Keratinocyte (primary cell): ENCODE measurements at places on chromosomes 12 and 14.

GRCh38 chr12:15931590-15932053 lies 20.5 kb downstream of the DERA start:
- no peak for DNase-seq

GRCh38 chr14:88346048-88346639 lies 23.1 kb upstream of the KCNK10 start:
- no peak for DNase-seq

- DNase-seq = no peak
Measured at GRCh38 chr14:69859591-69859990, 19.6 kb upstream of the SMOC1 start.

DNA sequence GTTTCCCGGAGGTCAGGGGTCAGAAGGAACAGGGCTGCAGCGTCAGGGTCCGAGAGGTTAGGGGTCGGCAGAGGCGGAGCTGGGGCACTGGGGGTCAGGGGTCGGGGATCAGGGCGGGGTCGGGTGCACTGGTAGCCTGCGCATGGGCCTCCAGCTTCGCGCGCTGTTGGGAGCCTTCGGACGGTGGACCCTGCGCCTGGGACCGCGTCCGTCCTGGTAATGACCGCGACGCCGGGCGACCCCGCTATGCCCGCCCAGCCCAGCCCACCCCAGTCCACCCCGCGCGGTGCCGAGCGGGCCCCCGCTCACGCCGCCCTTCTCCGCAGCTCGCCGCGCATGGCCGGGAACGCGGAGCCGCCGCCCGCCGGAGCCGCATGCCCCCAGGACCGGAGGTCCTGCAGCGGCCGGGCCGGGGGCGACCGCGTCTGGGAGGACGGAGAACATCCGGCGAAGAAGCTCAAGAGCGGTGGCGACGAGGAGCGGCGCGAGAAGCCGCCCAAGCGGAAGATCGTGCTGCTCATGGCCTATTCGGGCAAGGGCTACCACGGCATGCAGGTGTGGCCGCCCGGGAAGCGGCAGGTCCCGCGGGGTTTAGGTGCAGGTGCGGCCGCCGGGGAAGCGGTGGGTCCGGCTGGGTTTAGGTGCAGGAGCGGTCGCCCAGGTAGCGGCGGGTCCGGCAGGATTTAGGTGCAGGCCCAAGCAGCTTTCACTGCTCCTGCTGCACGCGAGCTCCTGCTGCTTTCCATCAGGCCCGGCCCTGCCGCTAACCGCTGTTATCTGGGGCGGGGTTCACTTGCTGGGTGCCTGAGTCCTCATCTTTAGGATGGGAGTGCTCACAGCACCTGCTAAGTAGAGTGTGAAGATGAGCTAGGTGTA lies 743 bp downstream of the PUS1 start:
- no peak for DNase-seq

DNA sequence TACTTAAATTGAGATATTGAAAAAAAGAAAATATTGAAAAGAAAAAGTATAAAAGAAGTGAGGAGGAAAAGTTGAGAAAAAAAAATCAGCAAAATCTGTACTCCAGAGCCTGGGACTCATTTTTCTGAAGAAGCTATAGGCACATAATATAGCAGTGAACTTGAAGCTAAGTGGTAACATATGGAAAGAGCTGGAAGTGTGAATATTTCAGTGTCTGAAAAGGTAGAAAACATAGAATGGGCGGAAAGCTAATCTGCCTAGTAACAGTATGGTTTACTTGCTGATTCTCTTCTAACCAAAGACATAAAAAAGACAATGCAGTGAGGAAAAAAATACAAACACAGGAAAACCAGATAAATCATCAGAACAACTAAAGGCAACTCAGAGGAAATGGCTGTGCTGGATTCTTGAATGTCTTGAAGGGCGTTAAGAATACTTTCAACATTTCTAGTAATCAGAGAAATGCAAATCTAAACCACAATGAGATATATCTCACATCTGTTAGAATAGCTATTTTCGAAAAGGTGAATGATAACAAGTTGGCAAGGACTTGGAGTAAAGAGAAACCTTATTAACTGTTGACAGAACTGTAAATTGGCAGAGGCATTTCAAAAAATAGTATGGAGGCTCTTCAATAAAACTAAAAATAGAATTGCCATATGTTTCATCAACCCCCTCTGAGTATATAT lies 784.6 kb downstream of the LRFN5 start:
- DNase-seq = no peak

DNA sequence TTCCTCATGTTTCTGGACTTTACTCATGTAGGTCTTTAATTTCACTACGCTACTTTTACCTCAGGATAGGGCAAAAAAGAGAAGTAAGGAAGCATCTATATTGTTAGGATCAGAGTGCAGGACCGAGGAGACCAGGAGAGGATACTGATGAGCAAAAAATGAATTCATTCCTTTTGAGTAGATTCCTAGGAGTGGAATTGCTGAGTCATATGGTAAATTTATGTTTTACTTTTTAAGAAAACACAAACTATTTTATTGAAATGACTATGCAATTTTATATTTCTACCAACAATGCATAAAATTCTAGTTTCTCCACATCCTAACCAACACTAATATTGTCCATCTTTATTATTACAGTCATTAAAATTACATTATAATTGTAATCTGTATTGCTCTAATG lies 50.8 kb upstream of the GARIN6 start:
- no peak for DNase-seq

DNA sequence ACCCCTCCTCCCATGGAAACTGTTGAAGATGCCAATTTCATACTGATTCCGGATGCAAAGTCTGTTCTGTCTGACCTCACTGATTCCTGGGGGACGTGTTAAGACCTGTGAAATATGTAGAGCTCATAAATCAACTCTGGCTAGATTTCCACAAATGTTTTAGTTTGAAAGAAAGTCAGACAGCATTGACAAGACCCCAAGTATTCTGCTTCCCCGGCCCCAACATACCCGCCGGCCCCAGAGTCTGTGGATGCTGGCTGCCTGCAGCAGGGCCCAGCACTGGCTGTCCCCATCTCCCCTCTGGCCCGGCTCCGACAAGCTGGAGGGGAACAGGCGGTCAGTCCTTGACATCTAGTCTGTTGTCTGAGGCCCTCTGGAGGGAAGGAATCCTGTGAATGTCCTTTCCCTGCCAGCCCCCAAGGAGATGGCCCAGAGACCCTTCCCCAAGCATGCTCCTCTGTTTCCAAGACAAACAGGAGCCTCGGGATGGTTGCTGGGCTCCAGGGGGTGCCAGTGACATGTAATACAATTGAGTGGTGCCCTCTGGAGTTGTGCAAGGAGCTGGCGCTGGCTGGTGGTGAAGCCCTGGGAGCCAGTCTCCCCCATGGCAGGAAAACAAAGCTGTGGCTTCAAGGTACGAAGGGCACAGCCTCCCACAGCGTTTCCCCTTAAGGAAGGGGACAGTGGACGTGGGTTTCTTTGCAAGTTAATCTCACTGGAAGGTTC lies 22.3 kb downstream of the FBLN5 start:
- DNase-seq = no peak

DNA sequence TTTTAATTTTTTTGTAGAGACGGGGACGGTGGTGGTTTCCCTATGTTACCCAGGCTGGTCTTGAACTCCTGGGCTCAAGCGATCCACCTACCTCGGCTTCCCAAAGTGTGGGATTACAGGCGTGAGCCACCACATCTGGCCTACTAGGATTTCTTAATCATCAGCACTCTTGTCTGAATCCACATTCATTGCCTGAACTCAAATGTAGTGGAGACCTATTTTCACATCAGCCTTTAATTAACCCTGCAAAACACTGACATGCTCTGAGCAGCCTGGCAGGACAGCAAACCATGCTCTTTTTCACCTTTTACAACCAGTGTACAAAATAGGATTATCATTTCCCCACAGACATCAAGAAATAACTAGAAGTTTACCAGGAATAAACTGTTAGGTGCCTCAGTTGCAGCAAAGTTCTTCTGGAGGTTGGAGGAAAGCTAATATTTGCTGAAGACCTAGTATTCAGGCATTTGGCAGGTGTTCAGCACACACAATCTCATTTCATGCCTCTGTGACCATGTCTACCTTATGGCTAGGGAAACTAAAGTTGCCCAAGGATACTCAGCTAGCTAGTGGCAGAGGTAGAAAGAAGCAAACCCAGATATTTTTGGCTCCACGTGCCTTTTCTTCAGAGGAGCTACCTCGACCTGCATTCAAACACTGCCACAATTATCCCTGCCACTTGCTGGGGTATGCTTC lies 37.7 kb downstream of the CFL2 start:
- DNase-seq = no peak

- DNase-seq = no peak
Measured at GRCh38 chr12:51820526-51821439, 27.7 kb downstream of the FIGNL2 start.

- no peak for DNase-seq
Measured at GRCh38 chr12:87690236-87690810, 338.9 kb downstream of the C12orf50 start.

- no peak for DNase-seq
Measured at GRCh38 chr14:34629344-34629656, 648 bp downstream of the SNX6 start.

- no peak for DNase-seq
Measured at GRCh38 chr12:113420996-113421595, 1.1 kb upstream of the SDSL start.

DNA sequence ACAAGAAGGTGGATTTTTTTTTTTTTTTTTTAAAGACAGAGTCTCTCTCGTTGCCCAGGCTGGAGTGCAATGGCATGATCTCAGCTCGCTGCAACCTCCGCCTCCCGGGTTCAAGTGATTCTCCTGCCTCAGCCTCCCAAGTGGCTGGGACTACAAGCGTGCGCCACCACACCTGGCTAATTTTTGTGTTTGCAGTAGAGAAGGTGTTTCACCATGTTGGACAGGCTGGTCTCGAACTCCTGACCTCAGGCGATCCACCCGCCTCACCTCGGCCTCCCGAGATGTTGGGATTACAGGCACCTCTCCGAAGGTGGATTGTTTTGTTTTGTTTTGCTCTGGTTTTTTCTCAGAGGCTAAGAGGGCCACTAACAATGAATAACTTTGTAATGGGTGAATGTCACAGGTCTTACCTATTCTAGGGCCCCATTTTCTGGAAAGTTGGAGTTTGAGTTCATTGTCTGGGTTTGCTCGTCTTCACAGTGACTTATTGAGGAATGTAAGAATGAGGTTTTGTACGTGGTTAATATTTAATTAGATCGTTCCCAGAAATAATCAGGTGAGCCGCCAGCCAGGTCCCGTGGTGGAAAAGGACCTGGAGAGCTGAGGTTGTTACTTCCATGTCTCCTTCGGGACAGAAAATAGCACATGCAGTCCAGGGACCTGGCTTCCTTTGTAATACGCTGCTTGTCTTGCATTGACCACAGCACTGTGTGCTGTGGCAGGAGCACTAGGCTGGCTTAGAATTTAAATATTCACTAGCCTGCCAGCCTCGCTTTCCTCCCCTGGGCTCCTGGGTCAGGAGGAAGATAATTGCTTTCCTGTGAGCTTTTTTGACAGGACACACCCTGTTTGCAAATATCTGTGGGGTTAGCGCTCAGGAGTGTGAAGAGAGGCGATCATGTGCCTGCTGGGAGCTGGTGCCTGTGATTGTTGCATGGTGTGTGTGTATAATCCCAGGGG lies 2.3 kb downstream of the HIP1R start:
- no peak for DNase-seq

DNA sequence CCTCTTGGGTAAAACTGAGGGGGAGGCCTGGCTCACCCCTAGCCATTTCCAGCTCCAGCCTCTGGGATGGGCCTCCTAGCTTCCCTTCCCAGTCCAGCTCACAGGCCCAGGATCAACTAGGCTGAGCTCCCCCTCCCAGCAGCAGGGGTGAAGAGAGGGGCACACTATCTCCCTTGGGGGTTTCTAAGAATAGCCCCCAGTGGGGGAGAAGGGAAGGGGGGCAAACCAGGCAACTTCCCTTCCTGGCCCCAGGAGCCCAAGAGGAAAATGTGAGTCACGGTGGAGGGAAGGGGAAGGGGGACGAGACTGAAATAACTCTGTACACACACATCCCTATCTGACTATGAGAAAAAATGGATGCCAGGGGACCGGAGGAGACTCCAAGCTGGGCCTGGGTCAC lies 9.0 kb downstream of the ADCY6 start:
- no peak for DNase-seq

DNA sequence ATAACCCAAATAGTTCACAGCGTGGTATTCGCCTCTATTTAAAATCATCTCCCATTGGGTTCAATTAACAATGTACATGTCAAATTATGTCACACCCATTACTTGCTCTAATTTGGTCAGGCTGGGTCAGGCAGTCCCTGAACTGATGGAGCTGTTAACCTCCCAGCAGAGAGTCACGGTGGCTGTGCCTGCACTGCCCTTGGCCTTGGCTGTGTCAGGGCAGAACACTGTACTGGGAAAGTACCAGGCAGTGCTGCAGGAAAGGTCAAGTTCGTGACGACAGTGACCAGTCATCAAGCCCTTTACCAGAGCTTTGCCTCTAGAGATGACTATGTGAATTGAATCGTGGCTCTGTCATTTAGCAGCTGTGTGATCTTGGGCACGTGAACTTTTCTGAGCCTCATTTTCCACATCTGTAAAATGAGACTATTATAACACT lies 100.0 kb downstream of the ARF6 start:
- no peak for DNase-seq

DNA sequence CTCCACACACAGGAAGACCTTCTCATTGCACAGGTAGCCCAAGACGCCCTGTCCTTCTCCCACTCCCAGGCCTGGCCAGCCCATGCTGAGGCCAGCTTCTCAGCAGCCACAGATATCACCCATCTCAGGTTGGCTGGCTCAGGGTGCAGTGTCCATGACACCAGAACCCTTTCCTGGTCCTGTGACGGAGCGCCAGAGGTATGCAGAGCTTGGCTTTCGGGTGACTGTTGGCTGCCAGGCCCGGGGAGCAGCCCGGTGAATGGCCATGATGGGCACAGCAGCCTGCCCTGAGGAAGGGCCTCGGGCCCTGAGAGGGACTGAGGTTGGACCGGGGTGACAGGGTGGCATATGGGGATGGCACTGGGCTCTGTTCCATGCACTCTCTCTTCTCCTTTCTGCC lies 173.4 kb downstream of the TSPAN9 start:
- DNase-seq = no peak

DNA sequence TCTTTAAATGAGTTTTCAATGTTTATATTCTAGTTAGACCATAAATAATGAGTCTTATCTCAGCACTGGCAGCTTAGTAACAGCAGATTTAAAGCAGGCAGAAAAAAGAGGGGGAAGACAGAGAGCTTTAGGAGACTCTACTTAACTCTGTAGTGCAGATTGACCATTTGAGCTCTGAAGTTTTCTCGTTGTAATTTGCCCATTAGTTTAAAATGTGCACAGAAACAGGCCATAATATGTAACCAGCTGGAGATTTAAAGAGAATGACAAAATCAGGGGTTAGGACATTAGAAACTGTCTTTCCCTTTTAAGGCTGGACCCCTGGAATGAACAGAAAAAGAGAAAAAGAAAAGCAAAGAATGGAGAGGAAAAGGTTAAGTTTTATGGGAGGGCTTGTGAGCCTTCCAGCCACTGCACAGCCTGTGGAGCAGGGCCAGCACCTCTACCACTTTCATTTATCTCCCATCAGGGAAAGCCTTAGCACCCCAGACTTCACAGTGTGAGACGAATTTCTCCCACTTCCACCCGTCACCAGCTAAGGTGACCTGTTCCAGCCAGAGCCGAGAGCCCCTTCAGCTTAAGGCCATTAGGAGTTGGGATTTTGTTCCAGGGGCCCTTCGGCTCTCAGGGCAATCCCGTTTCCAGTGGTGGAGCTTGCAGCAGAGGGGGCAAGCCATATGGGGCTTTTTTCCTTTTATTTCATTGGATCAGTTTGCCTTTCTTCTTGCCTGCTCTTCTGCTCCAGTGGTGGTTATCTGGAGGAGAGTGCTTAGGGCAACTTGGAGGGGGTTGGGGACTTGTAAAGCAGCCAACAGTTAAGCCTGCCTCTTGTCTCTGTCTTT lies 8.0 kb downstream of the IL22 start:
- no peak for DNase-seq
